ENCODE measurements at places on chromosomes 5 and 9. TPM values are rescaled to one million over a fixed set of nuclear protein-coding genes. Genes with fewer than 3 reads are reported as not detected.
A peak's percentile ranks its signal among the peaks of the same experiment; 100 is the strongest.

DNA sequence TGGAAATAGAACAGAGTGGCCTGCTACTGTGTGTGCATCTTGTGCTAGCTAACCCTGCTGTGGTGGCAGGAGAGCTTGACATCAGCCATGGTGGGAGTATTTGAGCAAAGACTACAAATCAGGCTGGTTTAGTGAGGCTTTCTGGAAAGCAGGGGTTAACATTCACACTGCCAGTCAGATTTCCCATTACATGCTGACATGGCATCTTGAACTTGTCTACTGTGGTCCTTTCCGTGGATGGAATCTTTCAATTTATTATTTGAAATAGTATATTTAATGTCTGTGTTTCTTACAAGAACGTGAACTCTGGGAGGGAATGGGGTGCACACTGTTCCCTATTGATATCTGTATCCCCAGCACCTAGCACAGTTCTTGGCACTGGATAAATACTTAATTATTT is 60.8 kb downstream of the GCNT4 start:
- DNase-seq, result no peak

- peak; percentile 46 for DNase-seq
Measured at GRCh38 chr5:132478366-132478871, 12.2 kb downstream of the IRF1 start.

DNA sequence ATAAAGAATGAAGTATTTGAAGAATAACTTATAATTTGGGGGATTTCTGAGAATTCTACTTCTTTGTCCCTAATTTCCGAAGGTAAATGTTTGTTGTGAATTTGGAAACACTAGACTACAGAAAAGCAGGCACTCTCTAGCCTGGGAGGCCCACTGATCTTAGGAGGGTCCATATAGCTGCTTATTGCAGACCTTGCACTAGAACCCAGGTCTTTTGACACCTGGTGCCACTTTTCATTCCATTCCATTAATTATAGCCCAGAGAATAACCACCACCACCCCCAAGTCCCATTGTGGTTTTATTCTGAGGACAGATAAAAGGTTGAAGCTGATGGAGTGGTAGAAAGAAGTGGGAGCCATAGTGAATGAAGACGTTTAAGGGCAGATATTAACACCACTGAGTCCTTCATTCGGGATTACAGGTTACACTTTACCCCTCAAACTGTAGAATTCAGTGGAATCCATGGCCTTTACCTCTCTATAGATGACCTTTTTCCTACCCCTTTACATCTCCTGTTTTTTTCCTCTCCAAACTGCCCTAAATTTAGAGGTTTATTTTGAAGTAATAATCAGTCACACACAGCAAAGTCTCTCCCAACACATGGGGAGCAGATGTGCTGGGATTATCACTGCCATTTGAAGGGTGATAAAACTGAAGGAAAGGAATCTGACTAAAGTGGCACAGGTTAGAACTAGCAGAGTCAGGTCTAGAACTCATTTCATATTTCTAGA is 12.0 kb upstream of the PSMD5 start:
- no peak for DNase-seq

GRCh38 chr9:82961504-82962125 is 101.3 kb downstream of the RASEF start:
- DNase-seq, result peak; percentile 69

DNA sequence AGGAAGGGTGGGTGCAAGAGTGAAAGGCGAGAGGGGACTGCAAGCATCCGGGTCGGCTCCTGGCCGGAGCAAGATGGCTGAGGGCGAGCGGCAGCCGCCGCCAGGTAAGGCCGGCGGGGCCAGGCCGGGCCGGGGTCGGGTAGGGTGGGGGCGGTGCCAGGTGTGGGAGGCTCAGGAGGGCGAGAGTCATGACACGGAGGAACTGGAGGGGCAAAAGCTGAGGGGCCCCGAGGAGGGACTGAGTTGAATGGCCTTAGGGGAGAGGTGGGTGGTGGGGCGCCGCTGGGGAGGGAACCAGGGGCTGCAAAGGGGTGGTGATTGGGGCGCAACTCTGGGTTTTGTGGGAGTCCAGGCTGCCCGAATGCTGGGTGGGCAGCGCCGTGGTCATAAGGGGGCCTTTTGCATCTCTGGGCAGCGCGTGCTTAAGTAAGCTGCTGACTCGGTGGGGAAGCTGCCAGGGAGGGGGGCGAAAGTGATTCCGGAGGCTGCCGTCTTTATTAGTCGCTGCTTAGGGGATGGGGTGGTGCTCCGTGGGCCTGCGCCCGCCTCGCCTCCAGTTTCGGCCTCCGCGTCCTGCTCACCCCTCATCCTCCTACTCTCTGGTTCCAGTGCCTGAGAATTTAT is 425 bp downstream of the PTPA start:
- DNase-seq, result peak; percentile 77

- DNase-seq, result no peak
Measured at GRCh38 chr9:132187121-132187620, 25.3 kb downstream of the NTNG2 start.

GRCh38 chr9:100066539-100066938 is 32.3 kb downstream of the ERP44 start:
- DNase-seq, result peak; percentile 64

DNA sequence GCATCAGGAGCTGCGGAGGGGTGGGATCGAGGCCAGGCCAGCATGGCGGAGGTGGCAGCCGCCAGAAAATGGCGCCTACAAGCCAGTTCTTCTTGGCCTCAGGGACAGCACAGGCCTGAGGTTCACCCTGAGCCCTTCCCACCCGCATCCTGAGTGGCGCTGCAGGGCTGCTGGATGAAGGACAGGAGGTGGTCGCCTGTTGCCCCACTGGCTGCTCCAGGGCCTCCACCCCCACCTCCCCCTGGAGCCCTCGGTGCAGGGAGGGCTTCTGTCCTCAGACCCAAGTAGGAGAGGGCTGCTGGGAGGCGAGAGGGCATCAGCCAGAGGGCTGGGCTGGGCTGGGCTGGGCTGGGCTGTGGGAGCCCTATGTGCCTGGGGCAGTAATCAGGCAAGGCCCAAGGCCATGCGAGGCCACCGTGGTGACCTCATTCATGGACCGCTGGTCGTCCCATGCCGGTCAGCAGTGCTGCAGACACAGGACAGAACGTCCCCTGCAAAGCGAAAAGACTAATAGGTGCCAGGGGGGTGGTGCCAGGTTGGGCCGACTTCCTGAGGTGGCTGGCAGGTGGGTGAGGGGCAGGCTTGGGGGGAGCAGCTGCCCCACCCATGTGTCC is 13.8 kb downstream of the GPSM1 start:
- DNase-seq, result peak; percentile 87

DNA sequence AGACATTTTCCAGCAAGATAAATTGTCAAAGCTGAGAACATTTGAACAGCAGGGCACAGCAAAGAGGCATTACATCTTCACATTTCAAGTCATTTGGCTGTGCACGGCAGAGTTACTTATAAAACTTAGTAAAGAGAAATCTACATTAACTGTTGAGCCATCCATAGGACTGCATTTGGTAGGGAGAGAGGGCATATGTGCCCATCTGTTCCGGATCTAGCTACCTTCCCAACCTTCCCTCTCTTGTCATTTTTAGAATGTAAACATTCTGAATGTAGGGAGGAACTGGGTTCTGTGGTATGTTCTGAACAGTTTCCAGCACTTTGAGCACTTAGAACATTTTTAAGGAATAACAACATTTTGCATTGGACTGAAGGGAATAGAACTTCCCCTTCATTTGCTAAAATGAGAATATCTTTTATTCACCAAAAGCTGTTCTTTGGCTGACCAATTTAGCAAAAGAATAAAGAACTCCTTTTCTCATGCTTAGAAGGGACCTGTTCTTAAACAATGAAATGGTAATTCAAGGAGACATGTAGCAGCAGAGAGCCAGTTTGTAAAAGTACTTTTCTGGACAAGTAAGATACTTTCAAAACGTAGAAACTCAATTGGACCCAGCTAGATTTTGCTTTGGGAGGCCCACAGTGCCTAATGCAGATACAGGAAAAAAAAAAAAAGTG is 104.4 kb downstream of the CETN3 start:
- no peak for DNase-seq

GRCh38 chr5:76485511-76485910 is 82.4 kb downstream of the IQGAP2 start:
- no peak for DNase-seq

GLRA1 gene
- polyA plus RNA-seq, result not detected

SPATA9 gene
- 0.25 TPM for polyA plus RNA-seq

Data from right cardiac atrium (tissue), 5 donors.